GM12864 (cell line): ENCODE measurements at places on chromosomes 3 and 15.

GRCh38 chr15:68080334-68080733 is 26.2 kb downstream of the PIAS1 start:
- no peak for DNase-seq

- DNase-seq, result no peak
These were observed 187.4 kb downstream of the MECOM start for GRCh38 chr3:169475978-169476698.

DNA sequence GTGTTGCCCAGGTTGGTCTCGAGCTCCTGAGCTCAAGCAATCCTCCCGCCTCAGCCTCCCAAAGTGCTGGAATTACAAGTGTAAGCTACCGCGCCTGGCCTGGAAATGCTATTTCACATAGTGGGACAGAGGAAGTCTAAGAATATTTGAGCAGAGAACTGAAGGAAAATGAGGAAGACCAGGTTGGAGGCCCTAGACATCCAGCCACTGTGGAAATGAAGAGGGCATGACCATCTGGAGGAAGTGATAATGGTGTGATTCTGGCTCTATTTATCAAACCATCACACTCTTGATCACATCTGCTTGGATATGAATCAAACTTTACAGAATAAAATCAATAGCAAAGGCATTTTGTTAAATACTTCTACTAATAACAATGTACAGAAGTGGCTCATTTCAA is 65.9 kb upstream of the ARHGEF3 start:
- no peak for DNase-seq

DNA sequence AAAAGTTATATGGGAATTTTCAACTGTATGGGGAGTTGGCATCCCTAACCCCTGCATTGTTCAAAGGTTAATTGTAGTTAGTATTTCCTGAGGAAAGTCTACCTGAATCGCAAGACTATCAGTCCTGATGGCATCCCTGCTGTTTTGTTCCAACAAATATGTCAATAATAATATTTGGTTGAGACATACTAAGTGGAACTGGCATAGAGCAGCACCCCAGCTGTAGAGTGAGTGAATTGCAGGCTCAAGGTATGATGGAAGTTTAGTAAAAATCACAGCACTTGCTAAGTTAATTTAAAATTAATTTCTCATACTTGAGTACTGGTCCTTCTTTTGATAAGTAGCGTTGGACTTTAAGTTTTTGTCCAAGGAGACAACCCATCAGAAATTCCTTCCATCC is 18.0 kb upstream of the COMMD2 start:
- no peak for DNase-seq

GRCh38 chr15:83129791-83130190 is 22.3 kb downstream of the TM6SF1 start:
- DNase-seq, result no peak

DNA sequence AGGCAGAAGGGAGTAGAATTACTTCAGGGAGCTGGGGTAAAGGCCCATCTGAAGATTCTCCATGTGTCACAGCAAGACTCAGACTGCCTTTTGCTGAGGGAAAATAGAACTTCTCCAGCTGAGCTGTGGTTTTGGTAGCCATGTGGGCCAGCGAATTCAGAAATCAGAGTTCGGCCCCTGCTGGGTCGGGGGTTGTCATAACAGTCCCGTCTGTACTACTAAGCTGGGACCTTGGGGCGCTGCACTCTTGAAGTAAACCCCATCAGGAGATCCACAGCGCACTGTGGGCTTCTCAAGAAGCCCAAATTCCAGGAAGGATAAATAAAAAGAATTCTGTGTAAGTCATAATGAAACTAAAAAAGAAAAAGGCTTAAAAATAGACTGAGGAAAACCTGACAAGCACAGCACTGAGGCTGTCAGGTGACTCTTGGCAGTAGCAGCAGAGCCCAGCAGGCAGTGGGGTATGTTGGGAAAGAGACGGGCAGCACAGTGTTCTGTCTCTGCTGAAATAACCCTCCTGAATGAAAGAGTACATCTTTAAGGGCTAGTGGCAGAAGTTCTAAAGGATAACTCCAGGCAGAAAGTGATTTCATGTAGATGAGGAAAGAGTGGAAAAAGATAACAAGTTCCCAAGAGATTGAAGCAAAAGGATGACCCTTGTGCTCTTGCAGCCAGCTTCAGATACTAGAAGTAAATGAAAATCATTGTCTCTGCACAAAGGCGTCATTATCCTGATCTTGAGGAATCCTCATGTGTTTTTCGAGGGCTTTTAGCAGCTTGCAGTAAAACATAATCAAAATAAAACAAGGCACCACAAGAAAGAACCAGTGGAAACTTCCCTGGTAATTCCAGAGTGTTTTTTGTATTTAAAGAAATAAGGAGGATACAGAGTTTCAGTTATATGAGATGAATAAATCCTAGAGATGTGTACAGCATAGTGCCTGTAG is 74.5 kb downstream of the RAB7A start:
- DNase-seq, result no peak

GRCh38 chr3:142315083-142315482 is 89.7 kb upstream of the GK5 start:
- no peak for DNase-seq

DNA sequence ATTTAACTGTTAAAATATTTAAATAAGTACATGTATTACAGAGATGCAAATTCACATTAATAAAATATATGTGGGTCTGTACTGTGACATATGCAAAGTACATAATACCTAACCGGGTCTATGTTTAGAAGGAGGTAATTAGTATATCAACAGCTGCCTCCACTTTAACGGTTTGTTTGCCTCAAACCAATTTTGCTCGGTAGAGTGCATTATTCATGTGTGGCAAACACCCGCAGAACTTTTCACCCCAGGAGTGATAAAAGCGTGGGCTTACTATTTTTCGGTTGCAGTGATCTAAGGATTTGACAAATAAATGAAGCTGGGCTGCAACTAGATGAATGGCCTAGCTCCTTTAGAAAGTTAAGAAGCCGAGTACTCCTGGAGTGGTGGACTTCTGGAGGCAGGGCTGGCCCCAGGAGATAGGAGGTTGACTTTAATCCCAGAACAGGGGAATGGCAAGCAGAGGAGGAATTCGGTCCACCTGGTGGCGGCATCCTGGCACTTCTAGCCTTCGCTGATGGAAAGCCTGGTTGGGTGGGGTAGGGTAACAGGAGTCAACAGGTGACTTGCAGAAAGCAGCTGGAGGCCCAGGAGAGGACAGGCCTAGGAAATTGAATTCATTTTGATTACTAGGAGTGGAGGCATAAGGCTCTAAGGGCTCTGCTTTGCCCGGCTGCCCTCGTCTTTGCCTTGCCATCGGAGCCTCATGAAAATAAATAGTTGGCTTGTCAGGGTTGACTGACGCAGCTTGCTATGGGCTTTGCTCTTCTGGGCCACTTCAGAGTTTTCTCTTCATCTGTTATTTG is 2.4 kb downstream of the SLCO3A1 start:
- DNase-seq, result no peak

- DNase-seq, result no peak
These were observed 29.9 kb upstream of the STT3B start for GRCh38 chr3:31502803-31503221.

DNA sequence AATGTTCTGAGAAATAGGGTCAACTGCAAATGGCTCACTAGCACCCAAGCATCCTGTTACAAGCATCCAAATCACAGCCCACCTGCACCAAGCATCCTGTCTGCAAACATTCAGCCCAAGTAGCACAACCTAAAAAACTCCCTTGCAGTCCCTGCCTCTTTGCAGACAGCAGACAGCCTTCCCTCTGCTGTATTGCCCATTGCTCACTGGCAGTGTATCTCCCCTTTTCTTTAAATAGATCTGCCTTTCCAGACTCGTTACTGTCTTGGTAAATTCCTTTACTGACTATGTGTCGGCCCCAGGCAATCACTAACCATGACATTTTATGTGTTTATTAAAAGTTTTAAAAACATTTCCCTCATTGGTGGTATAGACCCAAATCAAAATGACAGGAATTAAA is 155.4 kb downstream of the ADAMTSL3 start:
- DNase-seq, result no peak

DNA sequence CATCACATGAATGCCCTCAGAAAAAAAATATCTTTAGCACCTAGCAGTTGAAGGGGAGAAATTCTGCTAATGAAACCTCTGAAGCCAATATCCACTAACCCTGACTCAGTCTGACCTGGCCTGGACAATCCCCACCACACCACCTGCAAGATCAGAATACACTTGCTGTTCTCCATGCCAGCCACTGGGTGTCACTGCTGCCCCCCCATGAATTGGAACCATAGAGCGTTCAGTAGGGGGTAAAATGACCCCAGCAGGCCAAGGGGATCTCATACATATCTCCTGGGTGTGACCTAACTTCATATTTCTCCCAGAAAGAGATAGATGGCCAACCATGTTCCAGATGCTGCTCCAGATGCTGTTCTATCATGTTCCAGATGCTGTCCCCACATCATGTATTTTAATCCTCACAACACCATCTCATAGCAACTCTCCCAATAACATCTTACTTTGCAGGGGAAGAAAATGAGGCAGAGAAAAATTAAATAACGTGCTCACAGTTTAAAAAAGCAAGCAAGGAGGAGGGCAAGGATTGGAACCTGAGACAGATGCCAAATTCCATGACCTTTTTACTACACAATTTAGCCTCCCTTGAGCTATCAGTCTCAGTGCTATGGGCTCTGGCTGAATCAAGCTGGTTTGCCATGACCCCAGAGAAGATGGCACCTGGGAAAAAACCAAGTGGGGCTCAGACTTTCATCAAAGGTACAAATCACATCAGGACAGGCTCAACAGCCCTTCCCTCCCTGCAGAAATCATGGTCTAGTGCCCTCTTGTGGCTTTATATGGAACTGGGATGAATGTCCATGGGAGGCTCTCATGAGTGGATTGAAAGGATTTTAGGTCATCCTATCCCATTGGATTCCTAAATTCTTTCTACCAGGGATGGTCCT is 12.4 kb downstream of the NTRK3 start:
- peak; percentile 5 for DNase-seq

DNA sequence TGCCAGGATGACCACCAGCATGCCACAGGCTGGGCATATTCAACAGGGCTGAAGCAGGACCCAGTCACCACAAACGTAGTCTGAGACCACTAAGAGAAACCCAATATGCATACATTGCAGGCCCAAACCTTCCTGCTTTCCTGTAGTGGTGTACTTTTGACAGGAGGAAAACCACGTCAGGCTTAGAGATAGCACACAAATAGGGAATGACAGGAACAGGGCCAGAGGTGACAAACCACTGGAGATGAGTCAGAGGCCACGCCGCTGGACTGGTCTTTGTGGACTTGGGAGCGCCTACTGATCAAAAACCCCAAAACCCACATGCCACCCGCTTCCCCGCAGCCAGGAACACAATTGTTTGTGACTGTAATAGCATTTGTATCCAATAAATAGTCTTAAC is 3.6 kb upstream of the EFCAB12 start:
- no peak for DNase-seq

- no peak for DNase-seq
These were observed 32.0 kb downstream of the ADAMTSL3 start for GRCh38 chr15:83685916-83686332.

DNA sequence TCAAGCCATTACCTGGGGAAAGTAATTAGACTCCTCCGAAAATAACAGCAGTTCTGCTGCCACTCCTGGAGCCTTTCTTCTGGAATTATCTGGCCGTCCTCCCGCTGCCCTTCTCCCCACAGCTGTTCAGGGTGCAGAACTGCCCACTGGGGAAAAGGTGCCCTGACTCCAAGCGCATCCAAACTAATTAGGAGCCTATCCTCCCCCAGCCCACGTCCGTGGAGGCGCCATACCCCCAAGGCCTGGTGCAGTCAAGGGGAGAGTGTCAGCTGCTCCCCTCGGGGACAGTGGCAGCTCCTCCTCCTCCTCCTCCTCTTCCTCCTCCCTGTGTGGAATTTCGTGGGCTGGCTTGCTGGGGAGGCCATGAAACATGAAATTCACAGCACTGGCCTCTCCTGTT is 177.2 kb downstream of the XXYLT1 start:
- no peak for DNase-seq

GRCh38 chr15:44550256-44550655 is 13.3 kb downstream of the EIF3J start:
- no peak for DNase-seq

GRCh38 chr3:137820366-137820765 is 56.3 kb downstream of the SOX14 start:
- no peak for DNase-seq

- no peak for DNase-seq
These were observed 5.3 kb downstream of the SIN3A start for GRCh38 chr15:75446151-75446550.

- DNase-seq, result peak; percentile 84
These were observed 13.6 kb upstream of the GATM start for GRCh38 chr15:45391746-45392583.

DNA sequence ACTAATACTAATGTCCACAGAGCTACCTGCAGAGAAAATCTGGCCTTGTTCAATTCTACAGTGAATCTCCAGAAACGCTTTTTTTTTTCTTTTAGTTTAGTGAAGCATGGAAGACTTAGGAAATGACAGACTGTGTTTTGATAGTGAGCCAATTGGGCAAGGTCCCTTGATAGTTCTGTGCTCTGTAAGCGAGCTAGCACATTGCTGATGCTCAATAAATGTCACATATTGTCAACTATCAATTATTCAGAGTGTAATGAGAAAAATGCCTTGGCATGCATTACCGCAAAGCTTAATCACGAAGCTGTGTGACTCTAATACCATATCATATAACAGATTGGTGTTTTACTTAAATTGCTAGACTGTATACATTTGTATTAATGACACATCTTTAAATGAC is 5.2 kb upstream of the C3orf85 start:
- DNase-seq, result no peak

DNA sequence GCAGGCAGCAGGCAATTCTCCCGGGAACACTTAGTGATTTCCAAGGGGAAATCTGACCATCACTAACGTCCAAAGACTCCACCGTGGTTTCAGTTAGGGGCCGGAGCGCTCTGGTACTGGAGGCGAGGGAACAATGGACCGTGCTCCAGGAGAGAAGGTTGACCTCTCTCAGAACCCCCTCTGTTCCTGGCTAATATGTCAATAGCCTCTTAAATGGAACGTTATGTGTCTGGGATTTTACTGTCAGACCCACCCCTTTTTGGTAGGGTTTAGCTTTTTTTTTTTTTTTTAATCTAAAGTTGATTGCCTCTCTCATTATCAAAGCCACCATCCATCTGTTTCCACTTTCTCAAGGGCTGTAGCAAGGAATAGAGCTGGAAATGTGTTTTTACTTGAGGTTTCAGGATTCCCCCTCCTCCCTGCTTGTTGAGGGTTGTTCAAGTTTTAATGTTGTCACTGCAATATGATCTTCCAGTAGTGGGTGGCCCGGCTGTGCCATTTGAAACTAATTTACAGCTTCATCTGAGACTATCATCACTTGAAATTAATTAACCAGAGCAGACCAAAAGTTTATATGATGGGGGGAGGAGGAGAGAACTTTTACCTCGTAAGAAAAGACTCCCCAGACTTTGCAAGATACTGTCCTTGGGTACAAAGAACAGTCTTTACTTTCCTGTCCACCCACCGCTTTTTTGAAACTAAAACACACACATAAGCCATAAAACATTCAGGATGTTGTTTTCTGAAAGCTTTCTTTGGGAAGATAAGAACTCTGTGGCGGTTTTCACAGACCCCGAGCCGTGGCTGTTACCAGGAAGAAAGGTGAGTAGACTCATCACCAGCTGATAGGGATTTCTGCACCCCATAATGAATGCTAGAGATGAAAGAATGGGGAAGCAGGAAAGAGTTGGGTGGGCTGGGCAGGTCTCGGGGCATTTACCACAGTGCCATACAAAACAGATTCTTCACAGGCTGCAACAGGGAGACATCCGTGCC is 187.8 kb downstream of the UACA start:
- no peak for DNase-seq

GRCh38 chr15:74655424-74655823 is 39.8 kb downstream of the CLK3 start:
- DNase-seq, result no peak
